ENCODE measurements at places on chromosomes 5 and 9.

DNA sequence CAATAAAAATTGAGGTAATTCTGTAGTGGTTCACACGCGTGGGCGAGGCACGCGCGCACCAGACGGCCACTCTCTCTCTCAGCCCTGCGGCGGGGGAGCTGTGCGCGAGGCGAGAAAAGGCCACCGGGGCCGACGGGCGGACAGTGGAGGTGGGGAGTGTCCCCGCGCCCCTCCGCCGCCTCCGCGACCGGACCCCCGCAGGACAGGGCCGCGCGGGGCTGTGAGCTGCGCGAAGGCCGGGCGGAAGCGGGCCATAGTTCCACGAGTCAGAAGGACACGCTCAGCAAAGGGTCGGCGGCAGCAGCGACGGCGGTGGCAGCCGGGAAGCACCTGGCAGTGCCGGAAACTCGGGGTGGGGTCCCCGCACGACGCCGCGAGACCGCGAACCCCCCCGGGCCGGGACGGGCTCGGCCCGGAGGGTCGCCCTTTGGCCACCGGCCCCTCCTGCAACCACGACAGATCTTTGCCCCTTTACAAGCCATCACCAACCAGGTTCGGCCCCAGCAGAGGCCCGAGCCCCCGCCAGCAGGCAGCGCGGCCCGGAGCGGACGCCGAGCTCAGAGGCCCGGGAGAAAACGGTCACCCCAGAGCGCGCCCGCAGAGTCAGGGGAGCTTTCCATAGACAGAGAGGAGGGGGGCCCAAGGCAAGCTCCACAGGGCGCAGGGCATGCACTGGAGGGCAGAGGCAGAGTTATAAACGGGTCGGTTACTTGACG is 60.9 kb downstream of the ZNF354C start:
- DNase-seq: no peak

DNA sequence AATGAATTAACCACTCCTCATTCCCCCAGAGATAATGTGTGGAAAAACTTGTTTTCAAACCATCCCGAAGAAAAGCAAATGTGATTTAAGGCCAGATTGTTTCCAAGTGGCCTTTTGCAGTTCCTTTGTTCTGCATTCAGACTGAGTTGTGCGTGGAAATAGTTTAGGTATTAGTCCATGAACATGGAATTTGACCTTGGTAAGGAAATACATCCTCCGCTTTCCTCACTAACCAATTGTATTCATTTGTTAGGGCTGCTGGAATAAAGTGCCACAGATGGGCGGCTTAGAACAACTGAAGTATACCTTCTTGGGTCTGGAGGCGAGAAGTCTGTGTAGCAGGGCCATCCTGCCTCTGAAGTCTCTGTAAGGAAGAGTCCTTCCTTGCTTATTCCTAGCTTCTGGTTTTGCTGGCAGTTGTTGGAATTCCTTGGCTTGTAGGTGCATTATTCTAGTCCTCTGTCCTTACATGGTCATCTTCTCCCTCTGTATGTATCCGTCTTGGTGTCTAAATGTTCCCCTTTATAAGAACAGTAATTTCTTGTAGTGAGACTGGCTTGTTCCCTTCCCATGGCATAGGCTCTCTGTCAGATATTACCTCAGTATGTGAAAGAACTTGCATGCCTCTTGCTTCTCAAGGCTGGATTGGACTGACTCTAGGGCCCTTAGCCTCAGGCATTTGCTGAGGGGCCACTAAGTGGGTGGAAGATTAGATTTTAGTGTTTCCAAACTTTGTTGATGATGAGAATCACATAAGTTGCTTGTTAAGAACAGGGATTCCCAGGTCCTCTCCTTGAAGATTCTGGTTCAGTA is 53.9 kb downstream of the RAI14 start:
- no peak for DNase-seq

GRCh38 chr5:19690978-19691377 is 297.0 kb downstream of the CDH18 start:
- no peak for DNase-seq

GRCh38 chr9:85658716-85659115 is 83.0 kb downstream of the AGTPBP1 start:
- no peak for DNase-seq

DNA sequence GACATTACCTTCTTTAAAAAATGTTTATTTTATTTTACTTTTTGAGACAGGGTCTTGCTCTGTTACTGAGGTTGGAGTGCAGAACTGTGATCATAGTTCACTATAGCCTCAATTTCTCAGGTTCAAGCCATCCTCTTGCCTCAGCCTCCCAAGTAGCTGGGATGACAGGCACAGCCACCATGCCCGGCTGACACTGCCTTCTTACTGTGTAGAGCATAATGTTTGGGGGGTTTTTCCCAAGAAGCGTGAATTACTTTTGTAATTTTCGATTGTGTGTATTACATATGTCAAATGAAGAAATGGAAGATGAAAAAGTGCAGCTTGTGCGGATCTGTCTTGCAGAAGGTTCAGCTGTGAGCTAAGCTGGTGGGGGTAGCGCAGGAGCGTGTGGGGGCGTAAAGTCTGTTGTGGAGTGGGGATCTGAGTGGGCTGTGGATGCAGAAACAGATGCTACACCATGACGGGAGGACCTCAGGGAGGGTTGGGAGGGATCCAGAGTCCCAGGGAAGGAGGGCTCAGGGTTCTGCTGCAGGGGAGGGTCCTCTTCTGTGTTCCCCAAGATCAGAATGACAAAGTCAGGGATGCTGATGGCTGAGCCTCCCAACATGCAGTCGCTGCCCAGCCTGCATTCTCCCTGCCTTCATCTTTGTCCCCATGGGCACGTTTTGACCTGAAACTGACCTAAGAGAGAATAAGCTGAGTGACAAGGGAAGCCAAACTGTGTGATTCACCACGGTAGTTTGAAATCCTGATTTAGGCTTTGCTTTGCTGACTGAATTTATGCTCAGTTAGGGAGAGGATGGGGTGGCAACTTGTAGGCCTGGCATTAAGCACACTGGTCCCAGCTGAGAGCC is 6.8 kb upstream of the ANKRD33B start:
- no peak for DNase-seq

DNA sequence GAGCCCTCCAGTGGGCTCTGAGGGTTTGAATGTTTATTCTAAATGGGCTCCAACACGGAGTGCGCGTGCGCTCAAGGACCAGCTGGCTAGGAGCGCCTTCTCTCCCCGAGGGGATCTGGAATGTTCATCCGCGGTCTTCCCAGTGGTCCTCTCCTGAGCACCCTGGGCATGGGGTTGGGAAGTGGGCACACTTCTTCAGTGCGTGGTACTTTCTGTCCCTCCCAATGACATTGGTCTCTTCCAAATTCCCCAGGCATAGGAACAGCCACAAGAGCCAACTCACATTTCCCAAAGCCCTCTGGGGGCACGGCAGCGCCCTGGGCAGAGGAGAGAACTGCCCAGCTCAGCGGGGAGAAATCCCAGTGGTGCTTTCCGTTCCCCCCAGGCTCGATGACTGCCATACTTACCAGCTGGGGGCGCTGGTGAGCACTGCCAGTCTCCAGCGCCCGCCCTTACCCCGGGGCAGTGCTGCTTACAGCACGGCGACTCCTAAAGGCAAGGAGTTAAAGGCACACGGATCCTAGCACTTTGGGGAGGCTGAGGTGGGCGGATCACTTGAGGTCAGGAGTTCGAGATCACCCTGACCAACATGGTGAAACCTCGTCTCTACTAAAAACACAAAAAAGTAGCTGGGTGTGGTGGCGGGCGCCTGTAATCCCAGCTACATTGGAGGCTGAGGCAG is 29.9 kb upstream of the OBP2B start:
- no peak for DNase-seq

DNA sequence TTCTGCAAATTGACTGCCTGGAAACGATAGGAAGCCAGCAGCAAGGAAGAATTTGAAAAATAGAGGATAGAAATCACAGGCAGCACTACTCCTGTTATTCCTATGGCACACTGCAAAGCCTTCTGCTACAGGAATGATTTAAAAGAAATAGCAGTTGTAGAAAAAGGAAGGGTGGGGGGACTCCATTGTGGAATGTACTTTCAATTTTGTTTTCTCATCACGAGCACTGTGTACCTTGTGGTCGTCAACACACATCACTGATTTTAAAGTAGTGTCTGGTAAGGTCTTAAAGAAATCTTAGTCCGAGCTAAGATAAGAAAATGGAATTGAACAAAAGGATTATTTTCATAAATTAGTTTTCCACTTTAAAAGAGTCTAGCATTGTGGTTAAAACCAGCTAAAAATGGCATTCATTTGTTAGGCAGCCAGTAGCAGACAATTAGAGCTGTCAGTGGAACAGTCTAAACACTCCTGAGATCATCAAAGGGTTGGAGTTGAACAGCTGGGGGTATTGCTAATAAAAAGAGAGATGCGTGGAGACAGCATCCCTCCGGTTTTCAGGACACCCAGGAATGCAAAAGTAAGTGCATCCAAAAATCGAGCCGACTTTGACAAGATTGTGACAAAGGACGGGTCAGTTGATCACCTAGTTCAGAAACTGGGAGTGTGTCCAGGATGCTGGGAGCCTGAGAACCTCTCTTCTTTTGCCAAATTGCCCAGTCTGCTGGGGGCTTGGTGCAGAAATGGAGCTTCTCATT is 97.8 kb upstream of the WWC1 start:
- no peak for DNase-seq

DNA sequence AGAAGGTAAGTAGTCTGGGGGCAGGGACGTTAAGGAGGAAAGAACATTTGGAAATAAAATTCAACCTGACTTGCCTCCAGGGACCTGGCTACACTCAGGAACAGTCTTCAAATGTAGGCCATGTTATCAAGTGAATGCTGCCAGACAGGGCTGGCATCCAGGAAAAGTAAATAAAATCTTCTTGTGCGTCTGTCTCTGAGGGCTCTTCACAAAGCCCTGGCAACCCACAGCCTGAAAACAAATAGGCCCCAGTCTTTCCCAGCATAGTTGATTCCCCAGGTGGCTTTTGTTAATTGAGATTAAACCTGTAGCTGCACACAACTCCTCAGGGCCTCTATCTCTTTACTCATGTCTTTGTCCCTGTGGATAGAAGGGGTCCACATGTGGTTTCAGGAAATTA is 55.4 kb downstream of the STK32A start:
- DNase-seq: no peak

- no peak for DNase-seq
These were observed 15.3 kb upstream of the KLF4 start for GRCh38 chr9:107504585-107505455.

GRCh38 chr9:36192196-36192595 is 1.5 kb downstream of the CLTA start:
- no peak for DNase-seq

DNA sequence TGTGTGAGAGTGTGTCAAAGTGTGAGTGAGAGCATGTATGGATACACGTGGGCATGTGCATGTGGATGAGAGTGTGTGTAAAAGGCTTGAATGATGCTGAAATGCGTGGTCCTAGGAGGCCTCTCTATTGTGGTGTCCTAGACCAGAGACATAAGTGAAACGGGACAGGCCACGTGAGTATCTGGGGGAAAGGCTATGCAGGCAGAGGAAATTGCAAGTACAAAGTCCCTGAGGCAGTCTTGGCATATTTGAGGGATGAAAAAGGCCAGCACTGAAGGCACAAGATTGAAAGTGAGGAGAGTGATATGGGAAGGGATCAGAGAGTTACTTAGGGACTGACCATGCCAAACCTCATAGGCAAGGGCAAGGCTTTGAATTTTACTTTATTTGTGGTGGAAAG is 67.2 kb upstream of the CCDC152 start:
- DNase-seq: no peak

DNA sequence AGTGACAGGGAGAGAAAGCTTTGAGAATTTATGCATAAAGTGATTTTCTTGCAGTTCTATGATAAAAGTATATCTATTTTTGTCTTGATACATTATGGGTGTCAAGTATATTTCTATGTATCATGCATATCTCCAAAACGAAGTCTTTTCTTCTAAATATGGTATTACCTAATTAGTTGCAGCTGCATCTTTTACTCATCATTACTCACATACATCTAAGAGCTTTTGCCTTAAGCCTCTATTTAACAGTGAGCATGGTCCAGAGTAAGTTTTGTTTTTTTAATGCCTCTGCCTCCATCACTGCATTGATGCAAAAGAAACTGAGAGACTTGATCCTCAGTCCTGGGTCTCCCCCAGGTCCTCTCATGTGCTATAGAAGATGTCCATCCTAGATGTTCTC is 40.0 kb upstream of the SMC5 start:
- DNase-seq: no peak

DNA sequence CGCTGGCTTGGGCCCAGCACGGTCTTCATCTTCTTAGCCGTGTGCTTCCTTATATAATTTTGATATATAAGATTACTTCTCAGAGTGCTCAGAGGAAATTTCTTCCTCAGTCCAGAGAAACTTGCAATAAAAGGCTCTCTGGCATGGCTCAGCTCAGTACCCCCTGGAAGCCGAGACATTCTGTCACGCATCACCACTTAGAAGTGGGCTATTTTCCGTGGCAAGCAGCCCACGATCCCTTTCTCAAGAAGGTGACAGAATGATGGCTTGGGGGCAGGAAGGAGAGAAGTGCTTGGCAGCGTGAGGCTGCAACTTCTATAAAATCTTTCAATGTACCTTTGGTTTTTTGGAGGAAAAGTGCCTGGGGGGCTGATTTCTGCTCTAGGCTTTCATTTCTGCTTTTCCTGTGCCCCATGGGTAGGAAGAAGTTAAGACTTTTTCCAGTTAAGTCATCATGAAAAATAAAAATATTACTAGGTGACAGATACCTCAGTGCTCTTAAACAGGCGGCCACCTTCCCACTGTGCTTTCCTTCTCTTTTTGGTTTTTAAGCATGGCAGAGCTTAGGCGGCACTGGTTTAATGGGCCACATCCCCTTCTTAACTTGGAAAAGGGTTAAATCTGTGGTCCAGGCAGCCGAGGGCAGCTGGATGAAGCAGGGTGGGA is 104.6 kb downstream of the MVB12B start:
- no peak for DNase-seq

DNA sequence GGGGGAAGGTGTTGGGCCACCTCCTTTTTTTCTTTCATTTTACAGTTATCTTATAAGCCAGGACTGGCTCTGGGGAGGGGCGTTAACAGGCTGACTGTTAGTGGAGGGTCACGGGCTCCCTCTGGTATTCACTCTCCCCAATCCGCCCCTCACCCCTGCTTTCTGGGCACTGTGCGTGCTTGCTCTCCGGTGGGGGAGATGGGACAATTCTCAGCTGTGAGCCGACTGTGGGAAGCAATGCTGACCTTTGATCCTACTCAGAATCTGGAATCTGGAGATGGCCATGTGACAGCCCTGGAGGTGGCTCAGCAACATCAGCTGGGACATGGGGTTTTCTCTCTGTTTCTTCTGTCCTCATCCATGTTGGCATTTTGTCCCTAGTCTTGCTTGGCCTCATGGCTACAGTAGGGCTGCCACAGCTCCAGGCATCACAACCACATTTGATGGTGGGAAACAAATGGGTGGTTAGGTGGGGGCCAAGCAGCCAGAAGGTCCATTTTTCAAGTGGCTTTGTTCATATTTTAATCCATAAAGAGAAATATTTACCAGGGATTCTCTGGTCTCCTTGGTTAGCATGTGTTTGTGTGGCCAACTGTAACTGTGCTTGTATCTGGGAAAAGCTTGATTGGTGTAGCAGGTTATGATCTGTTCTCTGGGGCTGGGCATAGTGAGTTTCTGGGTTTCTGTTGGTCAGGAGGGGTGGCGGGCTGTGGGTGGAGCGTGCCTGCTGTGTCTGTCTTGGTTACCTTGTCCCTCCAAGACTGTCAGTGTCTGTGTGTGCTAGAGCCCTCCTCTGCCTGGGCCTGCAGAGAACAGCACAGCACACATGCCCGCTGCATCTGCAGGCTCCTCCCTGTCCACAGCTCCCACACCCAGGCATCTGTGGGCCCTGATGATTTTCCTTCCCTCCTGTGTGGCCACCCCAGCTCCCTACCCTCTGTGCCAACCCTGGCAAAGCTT is 12.4 kb downstream of the WNK2 start:
- no peak for DNase-seq

GRCh38 chr5:113178073-113178779 is 201.6 kb downstream of the DCP2 start:
- DNase-seq: no peak
